Ovary (tissue), 10 donors: ENCODE measurements at places on chromosomes 2 and 18. TPM values are rescaled to one million over a fixed set of nuclear protein-coding genes. Genes with fewer than 3 reads are reported as not detected.

The TXNDC9 gene
- total RNA-seq = 17.3 TPM

The GTF3C2 gene
- total RNA-seq = 44.9 TPM

The EPAS1 gene
- 163 TPM for total RNA-seq

The MC4R gene
- 0.36 TPM for total RNA-seq

The CRYGC gene
- not detected for total RNA-seq

The NT5C1B gene
- not detected for total RNA-seq

The FOXD4L1 gene
- not detected for total RNA-seq

The COL5A2 gene
- total RNA-seq = 30.2 TPM

The VSNL1 gene
- total RNA-seq = 9.4 TPM

The EGR4 gene
- total RNA-seq = not detected

The CRYBA2 gene
- not detected for total RNA-seq

The QPCT gene
- total RNA-seq = 3.3 TPM

The CCBE1 gene
- 109 TPM for total RNA-seq

GRCh38 chr2:170425281-170425751 lies 247.4 kb downstream of the MYO3B start:
- H3K27me3 ChIP-seq = no peaks in the 10 kb centered on the region
- no peaks in the 10 kb centered on the region for H3K4me1 ChIP-seq
- no peak overlapping the region for H3K4me3 ChIP-seq
- no peaks in the 10 kb centered on the region for H3K36me3 ChIP-seq

DNA sequence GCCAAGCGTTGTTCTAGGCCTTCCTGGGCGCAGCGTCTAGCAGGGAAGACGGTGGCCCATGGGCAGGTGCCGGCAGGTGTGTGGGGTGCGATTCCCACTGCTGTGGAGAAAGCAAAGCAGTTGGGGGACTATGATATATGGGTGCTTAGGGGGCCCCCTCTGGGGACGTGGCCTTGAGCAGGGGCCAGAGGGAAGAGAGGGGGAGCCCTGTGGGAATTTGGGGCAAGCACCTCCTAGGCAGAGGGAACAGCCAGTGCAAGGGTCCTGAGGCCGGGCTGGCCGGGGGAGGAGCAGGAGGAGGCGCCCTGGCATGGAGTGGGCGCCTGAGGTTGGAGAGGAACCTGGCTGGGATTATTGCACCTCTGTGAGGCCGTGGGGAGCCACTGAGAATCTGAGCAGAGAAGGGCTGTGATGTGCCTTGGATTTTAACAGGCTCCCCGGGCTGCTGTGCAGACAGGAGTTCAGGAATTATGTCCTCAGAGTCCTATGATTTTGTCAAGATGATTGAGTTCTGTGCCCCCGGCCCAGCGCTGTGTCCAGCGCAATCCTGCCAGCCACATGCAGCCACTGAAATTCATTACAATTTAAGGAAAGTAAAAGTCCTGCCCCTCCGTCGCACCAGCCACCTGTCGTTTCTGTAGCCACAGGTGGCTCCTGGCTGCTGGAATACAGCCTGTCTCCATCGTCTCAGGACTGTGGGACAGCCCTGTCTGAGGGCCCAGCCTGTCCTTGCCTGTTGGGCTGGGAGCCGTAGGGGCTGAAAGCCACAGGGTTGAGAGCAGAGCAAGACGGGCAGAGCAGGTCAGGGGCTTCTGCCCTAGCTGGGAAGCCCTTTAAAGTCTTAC lies 9.1 kb upstream of the KLHL30 start:
- no peak for DNase-seq
- no peaks in the 10 kb centered on the region for H3K36me3 ChIP-seq
- H3K27ac ChIP-seq = no peak overlapping the region
- H3K4me3 ChIP-seq = no peak overlapping the region
- no peaks in the 10 kb centered on the region for H3K27me3 ChIP-seq

DNA sequence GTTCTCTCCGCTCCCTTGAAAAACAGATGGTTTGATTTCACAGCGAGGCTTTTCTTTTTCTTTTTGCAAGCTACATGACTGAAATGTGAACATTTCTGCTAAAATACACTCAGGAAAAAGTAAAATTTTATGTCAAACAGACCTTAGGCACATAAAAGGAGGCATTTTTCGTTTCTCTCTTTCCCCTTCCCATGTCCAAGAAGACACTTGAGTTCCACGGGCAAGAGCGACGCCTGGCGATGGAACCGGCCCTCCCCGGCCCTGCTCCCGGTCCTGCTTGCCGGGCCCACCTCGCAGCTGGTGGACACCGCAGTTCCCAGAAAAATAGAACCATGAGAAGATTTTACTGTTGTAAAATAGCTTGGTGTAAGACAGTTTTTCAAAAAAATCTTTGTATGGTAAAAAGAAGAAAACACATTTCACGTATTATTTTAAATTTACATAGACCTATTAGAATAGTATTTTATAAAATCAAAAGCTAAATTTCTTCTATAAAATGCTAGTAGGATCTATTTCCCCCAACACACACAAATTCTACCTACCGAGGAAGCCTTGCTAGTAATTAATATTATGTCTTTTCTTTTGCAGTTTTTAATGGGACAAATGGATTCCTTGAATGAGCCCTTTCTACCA lies 2.3 kb upstream of the ALKAL2 start:
- peak; percentile 83 for DNase-seq
- no peaks in the 10 kb centered on the region for H3K36me3 ChIP-seq
- peaks cover 9% of the 10 kb centered on the region for H3K4me1 ChIP-seq
- H3K4me3 ChIP-seq = peak overlapping the region; percentile 62
- no peaks in the 10 kb centered on the region for H3K27me3 ChIP-seq

- no peaks in the 10 kb centered on the region for H3K4me1 ChIP-seq
- DNase-seq = no peak
- H3K27me3 ChIP-seq = no peaks in the 10 kb centered on the region
Observed at GRCh38 chr2:203379156-203379555, 51.0 kb downstream of the ABI2 start.

DNA sequence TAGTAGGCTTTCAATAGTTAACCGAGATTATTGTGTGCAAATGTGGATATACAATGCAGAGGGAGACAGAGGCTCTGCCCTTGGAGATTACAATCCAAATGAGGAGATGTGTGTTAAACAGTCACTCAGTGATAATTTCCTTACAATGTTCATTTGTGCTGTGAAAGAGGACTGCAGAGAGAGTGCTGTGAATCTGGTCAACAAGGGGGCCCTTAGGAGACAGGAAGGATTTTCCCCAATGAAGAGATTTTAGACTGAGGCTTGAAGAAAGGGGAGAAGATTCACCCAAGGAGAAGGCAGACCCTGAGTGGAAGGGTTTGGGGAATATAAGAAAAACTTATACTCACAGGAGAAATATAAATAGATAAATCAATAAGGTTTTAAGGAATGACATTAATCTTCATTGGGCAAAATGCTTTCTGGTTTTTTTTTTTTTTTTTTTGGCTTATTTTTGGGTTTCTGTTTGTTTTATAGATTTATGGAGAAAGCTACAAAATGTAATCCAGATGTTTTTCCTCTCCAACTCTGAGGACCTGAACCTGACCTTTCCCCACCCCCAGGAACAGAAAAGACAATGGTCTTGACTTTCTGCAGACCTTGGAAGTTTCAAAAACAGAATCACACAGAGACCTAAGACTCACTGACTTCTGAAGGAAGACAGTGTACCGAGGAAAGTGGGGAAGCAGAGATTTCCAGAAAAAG lies 151.3 kb upstream of the SERPINE2 start:
- no peaks in the 10 kb centered on the region for H3K36me3 ChIP-seq
- H3K4me1 ChIP-seq = peaks cover 2% of the 10 kb centered on the region
- no peak overlapping the region for H3K4me3 ChIP-seq

GRCh38 chr2:29627279-29627711 lies 294.1 kb downstream of the ALK start:
- no peak overlapping the region for H3K4me3 ChIP-seq
- no peak overlapping the region for H3K27ac ChIP-seq
- H3K27me3 ChIP-seq = no peaks in the 10 kb centered on the region
- no peaks in the 10 kb centered on the region for H3K36me3 ChIP-seq
- no peaks in the 10 kb centered on the region for H3K4me1 ChIP-seq

- H3K4me3 ChIP-seq = no peak overlapping the region
- peaks cover 2% of the 10 kb centered on the region for H3K4me1 ChIP-seq
- no peaks in the 10 kb centered on the region for H3K27me3 ChIP-seq
- H3K36me3 ChIP-seq = no peaks in the 10 kb centered on the region
- H3K27ac ChIP-seq = no peak overlapping the region
- DNase-seq = no peak
Observed at GRCh38 chr2:72126186-72127100, 21.2 kb downstream of the CYP26B1 start.

GRCh38 chr2:26576565-26577441 lies 64.4 kb downstream of the CIB4 start:
- H3K36me3 ChIP-seq = no peaks in the 10 kb centered on the region
- DNase-seq = no peak
- H3K27ac ChIP-seq = no peak overlapping the region
- H3K27me3 ChIP-seq = no peaks in the 10 kb centered on the region
- no peaks in the 10 kb centered on the region for H3K4me1 ChIP-seq

- H3K27me3 ChIP-seq = no peaks in the 10 kb centered on the region
- peak overlapping the region; percentile 99 for H3K27ac ChIP-seq
Observed at GRCh38 chr2:144517866-144518747, 1.8 kb downstream of the ZEB2 start.

- peaks cover 7% of the 10 kb centered on the region for H3K4me1 ChIP-seq
- DNase-seq = no peak
- H3K27ac ChIP-seq = no peak overlapping the region
- no peaks in the 10 kb centered on the region for H3K36me3 ChIP-seq
- no peaks in the 10 kb centered on the region for H3K27me3 ChIP-seq
- no peak overlapping the region for H3K4me3 ChIP-seq
Observed at GRCh38 chr2:30276455-30276911, 45.1 kb downstream of the LBH start.

GRCh38 chr2:141362311-141362710 lies 768.5 kb downstream of the LRP1B start:
- no peak overlapping the region for H3K4me3 ChIP-seq
- H3K27me3 ChIP-seq = no peaks in the 10 kb centered on the region
- H3K36me3 ChIP-seq = no peaks in the 10 kb centered on the region
- no peak overlapping the region for H3K27ac ChIP-seq
- H3K4me1 ChIP-seq = no peaks in the 10 kb centered on the region

DNA sequence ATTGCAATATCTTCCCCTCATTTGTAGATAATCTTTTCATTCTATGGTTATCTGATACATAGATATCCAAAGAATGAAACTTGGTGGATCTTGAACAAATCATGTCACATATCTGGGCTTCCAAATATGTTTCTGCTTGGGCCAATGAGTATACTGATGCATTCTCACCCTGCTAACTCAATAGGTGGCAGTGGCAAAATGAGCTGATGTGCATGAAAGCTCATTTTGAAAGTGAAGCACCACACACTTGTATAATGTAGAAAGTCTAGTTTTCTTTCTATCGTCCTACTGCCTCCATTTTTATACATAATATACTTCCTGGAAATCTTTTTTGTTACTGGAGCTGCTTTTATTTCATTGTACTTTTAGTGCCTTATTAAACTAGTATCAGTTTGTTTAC lies 208.2 kb downstream of the PRKCE start:
- H3K27me3 ChIP-seq = no peaks in the 10 kb centered on the region
- peak overlapping the region; percentile 48 for H3K27ac ChIP-seq
- no peak for DNase-seq
- no peaks in the 10 kb centered on the region for H3K36me3 ChIP-seq
- no peak overlapping the region for H3K4me3 ChIP-seq
- peaks cover 10% of the 10 kb centered on the region for H3K4me1 ChIP-seq

DNA sequence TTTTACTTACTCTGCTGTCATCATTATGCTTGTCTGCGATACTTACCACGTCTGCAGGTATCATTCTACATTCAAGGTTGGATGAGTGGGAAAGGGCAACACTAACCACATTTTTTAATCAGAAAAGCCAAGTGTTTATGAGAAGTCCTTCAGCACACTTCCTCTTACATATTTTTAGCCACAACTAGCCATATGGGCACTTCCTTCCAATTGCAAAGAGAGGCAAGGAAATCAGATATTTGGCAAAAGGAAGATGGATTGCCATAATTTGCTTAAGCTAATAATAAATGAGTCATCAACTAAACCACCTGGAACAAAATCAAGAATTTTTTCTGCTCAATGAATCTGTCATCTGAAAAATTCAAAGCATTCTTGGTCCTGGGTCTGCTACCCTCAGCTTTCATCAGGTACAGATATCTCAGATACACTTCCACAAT lies 16.7 kb upstream of the MRO start:
- no peak overlapping the region for H3K4me3 ChIP-seq
- H3K4me1 ChIP-seq = no peaks in the 10 kb centered on the region
- DNase-seq = no peak
- H3K27ac ChIP-seq = no peak overlapping the region

DNA sequence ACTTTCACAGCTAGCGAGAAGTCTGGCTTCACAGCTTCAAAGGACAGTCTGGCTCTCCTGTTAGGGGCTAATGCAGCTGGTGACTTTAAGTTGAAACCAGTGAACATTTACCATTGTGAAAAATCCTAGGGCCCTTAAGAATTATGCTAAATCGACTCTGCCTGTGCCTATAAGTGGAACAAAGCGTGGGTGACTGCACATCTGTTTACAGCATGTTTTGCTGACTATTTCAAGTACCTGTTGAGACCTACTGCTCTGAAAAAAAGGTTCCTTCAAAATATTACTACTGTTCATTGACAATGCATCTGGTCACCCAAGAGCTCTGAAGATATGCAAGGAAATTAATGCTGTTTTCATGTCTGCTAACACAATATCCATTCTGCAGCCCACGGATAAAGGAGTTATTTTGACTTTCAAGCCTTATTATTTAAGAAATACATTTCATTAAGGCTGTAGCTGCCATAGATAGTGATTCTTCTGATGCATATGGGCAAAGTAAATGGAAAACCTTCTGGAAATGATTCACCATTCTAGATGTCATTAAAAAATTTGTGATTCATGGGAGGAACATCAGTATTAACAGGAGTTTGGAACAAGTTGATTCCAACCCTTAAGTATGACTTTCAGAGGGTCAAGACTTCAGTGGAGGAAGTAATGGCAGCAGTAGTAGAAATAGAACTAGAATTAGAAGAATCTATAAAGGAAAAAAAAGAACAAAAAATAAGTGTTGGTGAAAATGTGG lies 48.9 kb downstream of the POLR1A start:
- H3K27me3 ChIP-seq = no peaks in the 10 kb centered on the region
- no peaks in the 10 kb centered on the region for H3K36me3 ChIP-seq
- peaks cover 2% of the 10 kb centered on the region for H3K4me1 ChIP-seq
- H3K27ac ChIP-seq = no peak overlapping the region
